ENCODE measurements at places on chromosomes 1 and 21.
A peak's percentile ranks its signal among the peaks of the same experiment; 100 is the strongest.

DNA sequence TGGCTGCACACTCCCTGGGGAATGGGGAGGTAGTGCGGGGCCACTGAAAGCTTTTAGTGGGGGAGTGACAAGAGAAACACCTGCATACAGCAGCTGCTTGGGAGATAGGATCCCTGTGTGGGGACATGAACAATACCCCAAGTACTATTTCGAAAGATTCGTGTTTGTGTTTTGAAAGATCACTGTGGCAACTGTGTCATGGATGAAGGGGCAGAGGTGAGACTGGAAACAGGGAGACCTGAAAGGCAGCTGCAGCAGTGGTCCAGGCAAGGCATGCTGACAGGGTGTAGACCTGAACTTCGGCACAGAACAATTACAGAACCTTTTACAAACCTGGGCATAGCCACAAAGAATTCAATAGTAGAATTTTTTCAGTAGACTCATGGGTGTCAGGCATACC lies 32.9 kb downstream of the TENT5C start:
- no peak for DNase-seq

DNA sequence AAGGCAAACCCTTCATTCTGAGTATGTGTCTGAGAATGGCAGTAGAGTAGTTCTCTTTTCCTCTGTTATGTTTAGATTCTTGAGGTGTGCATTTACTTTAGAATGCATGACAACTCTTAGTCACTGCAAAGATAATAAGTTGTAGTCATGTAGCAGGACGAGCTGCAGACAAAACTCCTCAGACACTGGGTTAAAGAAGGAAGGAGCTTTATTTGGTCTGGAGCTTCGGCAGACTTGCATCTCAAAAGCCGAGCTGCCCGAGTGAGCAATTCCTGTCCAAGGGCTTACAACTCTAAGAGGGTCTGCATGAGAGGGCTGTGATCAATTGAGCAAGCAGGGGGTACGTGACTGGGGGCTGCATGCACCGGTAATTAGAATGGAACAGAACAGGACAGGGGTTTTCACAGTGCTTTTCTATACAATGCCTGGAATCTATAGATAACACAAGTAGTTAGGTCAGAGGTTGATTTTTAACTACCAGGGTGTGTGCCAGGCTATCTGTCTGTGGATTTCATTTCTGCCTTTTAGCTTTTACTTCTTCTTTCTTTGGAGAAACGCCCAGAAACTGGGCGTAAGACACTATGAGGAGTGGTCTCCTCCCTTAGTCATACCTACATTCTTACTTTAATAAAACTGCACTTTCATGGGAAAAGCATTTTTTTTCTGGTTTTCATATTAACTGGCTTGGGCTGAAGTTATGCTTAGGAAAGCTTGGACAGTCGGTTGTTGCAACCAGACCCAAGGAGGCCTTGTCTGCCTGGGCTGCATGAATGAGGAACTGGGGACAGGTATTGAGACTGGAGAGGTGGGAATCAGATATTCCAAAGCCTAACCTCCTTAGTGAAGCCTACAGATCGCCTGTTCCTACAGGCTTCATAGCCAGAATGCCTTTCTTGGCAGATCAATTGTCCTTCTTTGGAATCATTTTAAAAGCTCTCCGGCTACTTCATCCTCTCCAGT lies 115.1 kb downstream of the RHOU start:
- no peak for DNase-seq

DNA sequence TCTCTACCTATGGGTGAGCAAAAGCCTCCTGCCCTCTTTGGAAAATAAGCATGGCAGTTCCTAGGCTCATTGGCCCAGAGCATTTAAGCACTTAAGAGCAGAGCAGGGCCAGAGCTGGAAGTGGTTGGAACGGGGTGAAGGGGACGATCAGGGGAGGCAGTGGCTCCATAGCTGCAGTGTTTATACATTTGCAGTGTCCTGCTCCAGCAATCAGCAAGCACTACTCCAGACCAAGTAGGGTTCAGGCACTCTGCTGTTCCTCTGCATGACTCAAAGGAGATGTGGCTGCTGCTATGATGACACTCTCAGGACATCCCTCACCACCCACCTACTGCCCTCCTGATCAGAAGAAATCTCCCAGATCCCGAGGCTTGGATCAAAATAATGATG lies 55.0 kb downstream of the TRABD2B start:
- no peak for DNase-seq

GRCh38 chr1:67771152-67771551 lies 62.1 kb downstream of the GNG12 start:
- DNase-seq, result no peak

- no peak for DNase-seq
Measured at GRCh38 chr1:41915786-41916571, 2.7 kb downstream of the HIVEP3 start.

DNA sequence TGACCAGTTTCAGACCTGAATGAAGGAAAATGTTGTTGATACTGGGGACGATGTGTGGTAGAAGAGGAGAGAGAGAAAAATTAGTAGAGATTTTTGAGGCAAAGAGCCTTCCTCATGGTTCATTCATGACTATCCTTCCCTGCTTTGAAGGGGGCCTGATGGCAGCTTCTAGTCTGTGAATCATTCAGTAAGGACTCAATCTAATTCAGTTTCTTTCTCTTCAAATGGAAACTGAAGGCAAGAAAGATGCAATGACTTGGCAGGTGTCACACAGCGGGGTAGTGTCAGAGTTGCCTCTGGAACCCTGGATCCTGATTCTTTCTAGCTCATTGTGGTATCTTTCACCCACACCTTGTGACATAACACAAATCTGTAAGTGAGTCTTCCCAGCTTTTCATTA lies 14.9 kb upstream of the CD5L start:
- DNase-seq, result no peak

DNA sequence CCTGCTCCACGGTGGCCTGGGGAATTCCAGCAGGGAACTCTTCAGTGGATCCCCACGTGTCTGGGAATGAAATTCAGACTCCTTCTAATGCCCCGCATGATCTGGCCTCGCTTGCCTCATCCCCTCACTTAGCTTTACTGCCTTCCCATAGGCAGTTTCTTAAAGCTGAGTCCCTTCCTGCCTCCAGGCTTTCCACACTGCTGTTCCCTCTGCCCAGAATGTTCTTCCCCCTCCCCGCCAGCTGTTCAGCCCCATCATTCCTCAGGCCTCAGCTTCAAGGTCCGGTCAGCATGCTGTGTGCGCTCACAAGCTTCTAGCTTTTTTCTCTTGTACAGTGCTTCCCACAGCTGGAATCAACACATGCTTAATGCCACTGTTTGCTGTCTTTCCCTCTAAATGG lies 54.9 kb upstream of the WASF2 start:
- DNase-seq, result no peak

DNA sequence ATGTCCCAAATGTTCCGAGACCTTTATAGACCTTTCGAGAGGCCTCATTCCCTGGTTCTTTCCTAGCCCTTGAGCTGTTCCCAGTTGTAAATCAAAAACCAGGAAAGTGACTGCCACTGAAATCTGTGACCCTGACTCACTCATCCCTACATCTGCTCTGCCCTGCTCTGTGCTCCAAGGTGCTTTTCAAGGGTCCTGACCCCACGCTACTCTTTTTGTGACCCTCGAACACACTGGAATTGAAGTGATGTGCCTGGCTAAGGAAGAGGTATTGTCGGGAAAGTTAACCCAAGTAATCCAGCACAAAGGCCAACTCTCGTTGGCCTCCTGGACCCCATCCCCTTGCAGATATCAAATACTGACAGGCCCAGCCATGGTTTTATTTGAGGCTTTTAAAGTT lies 244.4 kb downstream of the HHAT start:
- peak; percentile 71 for DNase-seq

GRCh38 chr1:211111351-211111750 lies 22.6 kb downstream of the KCNH1 start:
- DNase-seq, result no peak

DNA sequence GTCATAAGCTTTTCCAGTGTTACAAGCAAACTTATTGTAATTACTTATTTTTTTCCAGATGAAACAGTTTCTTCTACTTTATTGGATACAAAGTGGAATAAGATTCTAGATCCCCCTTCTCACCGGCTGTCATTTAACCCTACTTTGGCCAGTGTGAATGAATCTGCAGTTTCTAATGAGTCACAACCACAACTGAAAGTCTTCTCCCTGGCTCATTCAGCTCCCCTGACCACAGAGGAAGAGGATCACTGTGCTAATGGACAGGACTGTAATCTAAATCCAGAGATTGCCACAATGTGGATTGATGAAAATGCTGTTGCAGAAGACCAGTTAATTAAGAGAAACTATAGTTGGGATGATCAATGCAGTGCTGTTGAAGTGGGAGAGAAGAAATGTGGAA lies 95.5 kb downstream of the ZFYVE9 start:
- DNase-seq, result peak; percentile 5

DNA sequence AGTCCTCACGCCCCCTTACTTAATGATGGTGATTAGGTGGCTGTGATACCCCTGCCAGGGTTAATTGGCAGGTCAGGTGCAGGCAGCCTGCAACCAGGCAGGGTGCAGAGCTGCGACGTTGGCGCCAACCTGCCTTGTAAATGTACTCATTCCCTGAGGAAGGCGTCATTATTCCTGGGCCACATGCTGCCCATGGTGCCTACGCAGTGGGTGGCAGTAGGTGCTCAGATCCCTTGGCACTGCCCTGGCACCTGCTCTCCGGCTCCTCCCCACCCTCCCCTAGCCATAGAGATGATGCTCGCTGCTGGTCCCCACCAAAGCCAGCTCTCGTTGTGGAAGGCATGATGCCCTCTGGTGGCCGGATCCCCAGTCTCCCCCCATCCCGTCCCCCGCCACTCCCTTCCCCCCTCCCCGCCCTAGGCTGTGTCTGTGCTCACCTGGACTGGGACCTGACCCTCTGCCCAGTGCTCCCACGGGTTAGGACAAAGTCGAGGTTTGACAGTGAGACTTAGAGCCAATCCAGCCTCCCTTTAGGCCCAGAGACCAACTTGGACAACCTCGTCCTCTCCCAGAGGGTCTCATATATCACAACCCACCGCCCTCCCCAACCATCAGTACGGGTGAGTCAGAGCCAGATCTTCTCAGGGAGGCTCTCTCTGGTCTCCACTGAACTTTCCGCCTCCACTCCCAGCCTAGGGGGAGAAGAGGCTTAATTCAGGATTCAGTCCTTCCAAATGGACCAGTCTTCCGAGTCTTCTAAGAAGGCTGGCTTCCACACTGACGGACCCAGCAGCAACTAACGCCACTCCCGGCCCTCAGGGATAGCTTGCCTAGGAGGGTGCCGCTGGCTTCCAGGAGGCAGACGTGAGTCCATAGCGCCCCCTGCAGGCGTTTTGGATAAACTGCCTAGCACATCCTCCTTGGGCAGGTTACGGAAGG lies 5.7 kb downstream of the KRTCAP2 start:
- DNase-seq, result peak; percentile 93

GRCh38 chr1:75327395-75327794 lies 193.2 kb downstream of the LHX8 start:
- no peak for DNase-seq

DNA sequence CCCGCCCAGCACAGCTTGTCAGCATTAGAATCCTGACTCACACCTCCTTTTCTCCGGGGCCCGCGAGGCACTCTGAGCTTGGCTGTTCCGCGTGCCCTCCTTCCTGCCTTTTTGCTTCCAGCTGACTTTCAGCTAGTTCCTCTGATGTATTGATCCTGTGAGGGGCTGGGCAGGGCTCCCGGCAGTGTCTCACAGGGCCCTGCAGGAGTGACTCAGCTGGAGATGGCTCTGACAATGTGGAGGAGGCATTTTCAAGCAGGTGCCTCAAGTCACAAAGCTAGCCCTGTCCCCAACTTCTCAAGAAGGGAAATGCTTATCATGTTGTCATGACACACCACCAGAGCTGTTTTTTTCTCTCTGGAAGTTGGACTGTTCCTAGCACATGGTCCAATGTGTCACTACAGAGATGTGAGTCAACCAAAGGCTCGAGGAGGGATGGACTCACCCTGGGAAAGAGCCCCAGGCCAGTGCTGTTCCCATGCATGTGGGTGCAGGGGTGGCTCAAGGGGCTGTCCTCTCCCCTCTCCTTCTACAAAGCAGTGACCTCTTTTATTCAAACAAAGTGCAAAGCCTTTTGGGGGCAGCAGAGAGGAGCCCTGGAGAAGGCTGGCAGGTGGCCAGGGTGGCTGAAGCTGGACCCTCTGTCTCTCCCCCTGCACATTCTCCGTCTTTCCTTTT lies 30.6 kb downstream of the SYT6 start:
- DNase-seq, result no peak

- DNase-seq, result no peak
Measured at GRCh38 chr1:40823345-40823744, 38.8 kb downstream of the CITED4 start.

All from SK-N-DZ (cell line).